ENCODE measurements at places on chromosomes 6 and 20. TPM values are rescaled to one million over a fixed set of nuclear protein-coding genes. Genes with fewer than 3 reads are reported as not detected.
A peak's percentile ranks its signal among the peaks of the same experiment; 100 is the strongest.

DNA sequence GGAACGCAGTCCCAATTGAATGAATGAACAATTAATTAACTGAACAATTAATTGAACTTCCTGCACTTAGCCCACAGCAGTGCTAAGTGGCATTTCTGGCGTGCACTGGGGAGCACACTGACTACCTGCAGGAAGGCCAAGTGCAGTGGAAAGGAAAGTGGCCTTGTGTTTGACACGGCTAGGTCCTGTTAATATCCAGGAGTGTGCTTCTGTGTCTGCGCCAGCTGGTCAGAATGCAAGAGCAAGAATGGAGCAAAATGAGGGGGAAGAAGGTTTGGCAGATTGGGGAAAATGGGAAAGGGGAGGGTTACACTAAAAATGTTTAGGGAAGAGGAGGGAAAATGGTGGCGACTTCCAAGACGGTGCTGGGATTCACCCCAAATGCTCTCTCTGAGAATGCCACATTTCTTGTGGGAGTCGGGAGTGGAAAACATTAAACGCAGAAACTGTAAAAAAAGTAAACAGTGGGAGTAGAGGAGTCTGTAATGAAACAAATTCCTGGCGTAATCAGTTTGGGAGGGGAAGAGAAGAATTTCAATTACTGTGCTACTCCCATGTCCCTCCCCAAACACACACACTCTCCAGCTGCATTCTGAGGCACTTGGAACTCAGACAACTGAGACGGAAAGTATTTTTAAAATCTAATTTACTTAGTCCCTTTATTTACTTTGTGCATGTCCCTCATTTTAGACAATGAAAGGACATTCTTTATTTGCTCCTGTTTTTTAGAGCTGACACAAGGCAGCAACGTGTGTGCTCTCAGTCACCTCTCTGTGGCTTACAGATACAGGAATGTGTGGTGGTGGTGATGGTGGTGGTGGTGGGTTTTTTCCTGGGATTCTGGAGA, 64.1 kb downstream of the CLIC5 start:
- H3K27me3 ChIP-seq: no peaks in the 10 kb centered on the region
- no peak overlapping the region for H3K27ac ChIP-seq
- peak; percentile 69 for DNase-seq

GRCh38 chr6:169618526-169619490, 83.0 kb downstream of the WDR27 start:
- H3K36me3 ChIP-seq: no peaks in the 10 kb centered on the region
- no peaks in the 10 kb centered on the region for H3K4me1 ChIP-seq
- no peak overlapping the region for H3K27ac ChIP-seq
- no peak overlapping the region for H3K4me3 ChIP-seq

DNA sequence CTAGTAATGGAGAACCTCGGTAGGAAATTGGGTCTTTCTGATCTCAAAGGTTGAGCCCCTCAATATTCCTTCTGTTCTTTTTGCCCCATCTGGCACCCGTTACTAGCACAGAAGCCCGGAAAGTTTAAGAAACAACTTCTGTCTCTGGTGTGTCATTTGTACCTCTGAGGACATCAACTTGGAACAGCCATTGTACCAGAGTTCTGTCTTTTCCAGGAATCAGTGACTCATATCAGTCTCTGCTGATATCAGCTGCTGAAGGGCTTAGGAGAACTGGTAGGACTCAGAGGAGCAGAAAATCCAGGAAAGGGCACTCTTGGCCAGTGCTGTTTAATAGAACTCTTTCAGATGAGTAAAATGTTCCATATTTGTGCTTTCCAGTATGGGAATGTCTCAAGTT, 78.3 kb upstream of the CHD6 start:
- no peak overlapping the region for H3K27ac ChIP-seq
- H3K36me3 ChIP-seq: no peaks in the 10 kb centered on the region
- H3K27me3 ChIP-seq: no peaks in the 10 kb centered on the region
- no peak for DNase-seq
- H3K4me1 ChIP-seq: peaks cover 10% of the 10 kb centered on the region
- H3K4me3 ChIP-seq: no peak overlapping the region

Gene SLC32A1
- not detected for total RNA-seq

GRCh38 chr6:55397986-55398385, 70.7 kb downstream of the GFRAL start:
- no peak for DNase-seq
- H3K27me3 ChIP-seq: no peaks in the 10 kb centered on the region
- no peak overlapping the region for H3K4me3 ChIP-seq
- H3K27ac ChIP-seq: no peak overlapping the region
- H3K36me3 ChIP-seq: no peaks in the 10 kb centered on the region

Gene SLC17A1
- not detected for total RNA-seq

DNA sequence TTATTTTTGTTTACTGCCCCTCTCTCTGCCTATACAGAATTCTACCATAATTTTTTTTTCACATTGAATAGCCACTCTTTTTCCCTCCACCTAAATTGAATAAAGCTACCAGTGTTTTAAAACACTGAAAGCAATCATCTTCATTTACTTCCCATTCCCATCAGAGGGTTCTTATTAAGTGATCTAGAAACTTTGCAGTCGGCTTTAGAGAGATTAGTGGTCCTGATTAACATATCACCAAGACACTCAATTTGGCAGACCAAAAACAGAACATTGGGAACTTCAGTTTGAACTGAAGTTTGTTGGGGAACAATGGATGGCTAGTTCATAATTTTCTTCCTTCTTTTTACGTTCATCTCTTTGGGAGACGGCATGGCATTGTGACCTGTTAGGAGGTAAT, 249.5 kb downstream of the CBLN4 start:
- H3K4me1 ChIP-seq: no peaks in the 10 kb centered on the region
- no peak overlapping the region for H3K27ac ChIP-seq
- H3K27me3 ChIP-seq: no peaks in the 10 kb centered on the region
- DNase-seq: no peak
- H3K4me3 ChIP-seq: no peak overlapping the region

Gene MYLK2
- not detected for total RNA-seq

Gene SRMS
- 3.5 TPM for total RNA-seq

DNA sequence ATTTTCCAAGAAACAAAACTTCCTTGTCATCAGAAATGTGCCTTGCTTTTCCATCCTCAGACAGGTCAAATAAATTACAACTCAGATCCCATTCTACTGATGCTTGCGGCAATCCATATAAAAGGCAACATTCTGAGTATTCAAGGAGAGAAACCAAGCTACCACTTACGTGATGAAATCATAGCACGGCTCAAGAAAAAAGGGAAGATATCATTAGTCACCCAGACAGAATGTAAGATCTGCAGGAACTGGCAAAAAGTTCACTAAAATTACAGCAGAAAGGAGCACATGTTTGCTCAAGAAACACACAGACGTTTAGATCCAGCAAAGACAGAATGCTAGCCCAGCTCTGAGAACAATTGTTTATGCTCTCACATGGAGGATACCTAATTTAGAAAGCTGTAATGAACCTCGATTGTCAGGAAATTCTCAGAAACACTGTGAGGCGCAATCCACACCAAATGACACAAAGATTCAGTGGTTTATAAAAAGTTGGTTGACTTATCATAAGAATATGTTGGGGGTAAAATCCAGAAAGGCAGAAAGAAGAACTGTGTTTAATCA, 304.2 kb downstream of the ADGRG6 start:
- DNase-seq: no peak
- H3K36me3 ChIP-seq: no peaks in the 10 kb centered on the region
- H3K27ac ChIP-seq: no peak overlapping the region
- H3K4me3 ChIP-seq: no peak overlapping the region

- no peak overlapping the region for H3K27ac ChIP-seq
- H3K36me3 ChIP-seq: peaks cover 61% of the 10 kb centered on the region
- no peak for DNase-seq
- no peak overlapping the region for H3K4me3 ChIP-seq
- no peaks in the 10 kb centered on the region for H3K27me3 ChIP-seq
Measured at GRCh38 chr20:58909585-58909984, 57.1 kb downstream of the GNAS start.

DNA sequence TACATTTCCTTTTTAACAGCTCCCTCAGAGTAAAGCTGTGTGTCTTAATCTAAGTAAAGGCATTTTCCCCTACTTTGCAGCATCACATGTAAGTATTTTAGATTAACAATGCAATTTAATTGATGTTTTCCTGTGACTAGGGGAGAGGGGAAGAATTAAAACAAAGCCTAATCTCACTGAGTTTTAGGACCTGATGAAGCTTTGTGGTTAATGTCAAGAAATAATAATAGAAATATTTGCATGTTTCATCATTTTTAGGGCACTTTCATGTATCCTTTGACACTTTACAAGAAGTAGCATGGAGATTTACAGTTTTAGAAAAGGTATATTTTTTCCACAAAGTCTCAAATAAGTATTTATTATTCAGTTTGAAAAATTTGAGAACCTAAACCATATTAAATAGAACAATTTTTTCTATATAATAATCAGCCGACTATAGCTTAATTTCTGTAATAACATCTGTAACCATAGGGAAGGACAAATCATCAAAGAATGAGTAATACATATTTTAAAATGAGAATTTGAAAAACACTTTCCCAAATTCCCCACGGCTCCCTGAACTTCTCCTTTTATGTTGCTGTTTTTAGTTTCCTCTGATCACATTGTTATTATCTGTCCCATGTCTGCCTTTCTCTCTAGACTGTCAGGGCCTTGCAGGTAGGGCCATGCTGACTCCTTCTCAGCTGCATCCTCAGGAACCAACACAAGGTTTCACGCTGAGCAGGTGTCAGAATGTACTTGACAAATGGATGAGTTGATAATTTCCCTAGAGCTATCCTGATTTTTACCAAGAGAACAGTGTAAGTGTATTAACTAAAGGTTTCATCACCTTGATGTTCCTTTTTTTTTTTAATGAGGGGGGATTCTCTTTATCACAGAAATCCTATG, 338.1 kb downstream of the SYNE1 start:
- H3K4me1 ChIP-seq: peaks cover 25% of the 10 kb centered on the region
- no peak overlapping the region for H3K4me3 ChIP-seq
- no peak overlapping the region for H3K27ac ChIP-seq
- DNase-seq: no peak
- no peaks in the 10 kb centered on the region for H3K36me3 ChIP-seq

GRCh38 chr6:5173810-5174209, 86.9 kb downstream of the LYRM4 start:
- H3K27ac ChIP-seq: no peak overlapping the region
- H3K36me3 ChIP-seq: no peaks in the 10 kb centered on the region
- no peaks in the 10 kb centered on the region for H3K4me1 ChIP-seq
- no peak overlapping the region for H3K4me3 ChIP-seq

DNA sequence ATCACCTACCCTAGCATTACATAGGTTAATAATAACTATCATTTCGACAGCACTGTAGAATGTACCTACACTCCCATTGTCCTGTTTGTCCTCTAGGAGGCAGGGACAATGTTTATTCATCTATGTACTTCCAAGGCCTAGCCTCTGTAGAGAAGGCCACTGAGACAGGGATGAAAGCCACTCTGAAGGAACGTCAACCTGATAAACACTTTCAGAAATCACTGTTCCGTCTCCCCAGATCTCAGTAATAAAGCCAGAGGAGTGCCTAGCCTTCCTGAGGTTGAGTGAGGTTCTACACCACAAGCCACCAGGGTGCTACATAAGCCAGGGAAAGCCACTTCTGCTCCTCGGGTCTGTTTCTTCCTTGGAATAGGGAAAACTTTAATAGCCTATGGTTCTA, 44.8 kb downstream of the POPDC3 start:
- peak; percentile 17 for DNase-seq
- H3K36me3 ChIP-seq: no peaks in the 10 kb centered on the region
- H3K27me3 ChIP-seq: peaks cover 20% of the 10 kb centered on the region
- H3K4me3 ChIP-seq: peak overlapping the region; percentile 90
- peaks cover 27% of the 10 kb centered on the region for H3K4me1 ChIP-seq

DNA sequence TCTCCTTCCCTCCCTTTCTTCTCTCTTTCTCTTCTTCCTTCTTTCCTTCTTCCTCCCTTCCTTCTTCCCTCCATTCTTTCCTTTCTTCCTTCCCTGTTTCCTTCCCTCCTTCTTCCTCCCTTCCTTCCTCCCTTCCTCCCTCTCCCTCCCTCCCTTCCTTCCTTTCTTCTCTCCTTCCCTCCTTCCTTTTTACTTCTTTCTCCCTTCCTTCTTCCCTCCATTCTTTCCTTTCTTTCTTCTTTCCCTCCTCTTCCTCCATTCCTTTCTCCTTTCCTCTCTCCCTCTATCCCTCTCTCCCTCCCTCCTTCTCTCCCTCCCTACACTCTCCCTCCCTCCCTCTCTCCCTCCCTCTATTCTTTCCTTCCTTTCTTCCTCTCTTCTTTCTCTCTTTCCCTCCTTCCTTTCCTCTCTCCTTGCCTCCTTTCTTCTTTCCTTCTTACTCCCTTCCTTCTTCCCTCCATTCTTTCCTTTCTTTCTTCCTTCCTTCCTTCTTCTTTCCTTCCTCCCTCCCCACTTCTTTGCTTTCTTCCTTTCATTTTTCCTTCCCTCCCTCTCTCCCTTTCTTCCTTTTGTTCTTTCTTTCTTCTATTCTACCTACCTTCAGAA, 200.4 kb upstream of the SSTR4 start:
- H3K36me3 ChIP-seq: no peaks in the 10 kb centered on the region
- H3K27ac ChIP-seq: no peak overlapping the region
- H3K4me3 ChIP-seq: no peak overlapping the region

Gene STK35
- total RNA-seq: 9.4 TPM

- H3K4me3 ChIP-seq: no peak overlapping the region
- DNase-seq: no peak
- H3K27ac ChIP-seq: no peak overlapping the region
- H3K27me3 ChIP-seq: no peaks in the 10 kb centered on the region
- no peaks in the 10 kb centered on the region for H3K4me1 ChIP-seq
Measured at GRCh38 chr6:131877999-131878789, 70.4 kb downstream of the ENPP1 start.

Gene VWA7
- total RNA-seq: not detected

- H3K36me3 ChIP-seq: no peaks in the 10 kb centered on the region
- no peak overlapping the region for H3K27ac ChIP-seq
- H3K4me1 ChIP-seq: no peaks in the 10 kb centered on the region
- DNase-seq: no peak
Measured at GRCh38 chr6:55182016-55182650, 7.8 kb downstream of the HCRTR2 start.

- H3K4me1 ChIP-seq: no peaks in the 10 kb centered on the region
- no peak for DNase-seq
- H3K4me3 ChIP-seq: no peak overlapping the region
- H3K36me3 ChIP-seq: peaks cover 10% of the 10 kb centered on the region
- no peak overlapping the region for H3K27ac ChIP-seq
Measured at GRCh38 chr20:64277571-64278316, 22.2 kb downstream of the PCMTD2 start.

DNA sequence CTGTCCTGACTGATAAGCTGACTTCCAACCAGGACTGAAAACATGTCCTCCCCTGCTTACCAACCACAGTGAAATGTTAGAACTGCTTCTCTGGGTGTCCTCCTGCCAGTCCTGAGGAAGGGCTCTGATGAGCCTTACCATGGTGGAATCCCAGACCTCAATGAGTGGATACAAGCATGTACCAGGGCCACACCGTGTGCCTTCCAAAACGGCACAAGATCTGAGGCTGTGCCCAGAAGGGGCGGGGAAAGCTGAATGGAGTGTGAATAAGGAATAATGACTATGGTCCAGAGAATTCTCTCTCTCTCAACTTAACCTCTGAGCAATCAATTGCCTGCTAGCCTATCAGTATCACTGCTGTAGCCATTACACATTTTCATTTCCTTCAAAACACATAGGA, 51.7 kb downstream of the PDE10A start:
- no peaks in the 10 kb centered on the region for H3K27me3 ChIP-seq
- no peak overlapping the region for H3K4me3 ChIP-seq
- no peak for DNase-seq
- H3K4me1 ChIP-seq: peaks cover 7% of the 10 kb centered on the region
- no peak overlapping the region for H3K27ac ChIP-seq
- H3K36me3 ChIP-seq: no peaks in the 10 kb centered on the region
